ENCODE measurements at places on chromosomes 4 and X. TPM values are rescaled to one million over a fixed set of nuclear protein-coding genes. Genes with fewer than 3 reads are reported as not detected.

VCX3A gene
- not detected for total RNA-seq

SSX2B gene
- total RNA-seq: not detected

IQSEC2 gene
- total RNA-seq: 15.6 TPM

TLR2 gene
- total RNA-seq: 0.10 TPM

C4orf51 gene
- total RNA-seq: not detected

NUDT10 gene
- total RNA-seq: 0.50 TPM

KLHL13 gene
- 5.3 TPM for total RNA-seq

CCDC110 gene
- not detected for total RNA-seq

Data from NCI-H460 (cell line).